ENCODE measurements at places on chromosomes 5 and 9.
A peak's percentile ranks its signal among the peaks of the same experiment; 100 is the strongest.

GRCh38 chr5:21237461-21237860 is 1249.5 kb upstream of the CDH18 start:
- DNase-seq = no peak

DNA sequence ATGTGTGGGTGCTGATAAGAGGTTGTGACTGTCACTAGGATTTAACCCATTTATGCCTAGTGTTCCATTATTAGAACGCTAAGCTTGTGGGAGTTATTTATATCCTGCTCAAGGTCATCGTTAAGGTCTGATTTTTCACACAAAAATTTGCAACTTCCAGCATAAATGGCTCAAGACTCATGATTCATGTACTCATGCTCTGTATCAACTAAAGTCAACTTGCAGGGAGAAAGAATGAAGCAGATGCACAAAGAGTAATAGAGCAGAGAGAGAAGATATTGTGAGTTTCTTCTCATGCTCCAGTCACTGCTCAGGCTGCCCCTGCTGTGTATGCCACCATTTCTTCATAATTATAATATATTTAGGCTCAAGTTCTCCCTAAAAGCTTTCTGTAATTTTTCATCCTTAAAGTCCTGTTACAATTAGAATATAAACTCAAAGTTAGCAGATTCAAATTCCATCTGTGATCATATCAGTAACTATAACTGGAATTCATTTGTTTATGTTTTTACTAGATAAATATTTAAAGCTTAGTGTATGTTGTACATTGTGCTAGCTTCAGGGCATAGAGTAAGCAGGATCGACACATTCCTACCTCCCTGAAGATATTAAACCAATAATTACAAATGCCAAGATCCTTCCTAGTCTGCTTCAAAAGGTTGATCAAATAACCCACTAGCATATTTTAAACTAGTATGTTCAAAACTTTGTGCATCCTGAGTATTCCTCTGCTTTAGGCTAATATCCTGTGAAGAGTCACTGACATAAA is 136.7 kb downstream of the NUDT12 start:
- no peak for DNase-seq

- no peak for DNase-seq
Observed at GRCh38 chr5:180810959-180811622, 8.5 kb upstream of the MGAT1 start.

GRCh38 chr9:20289423-20290010 is 332.8 kb downstream of the MLLT3 start:
- DNase-seq = no peak

- no peak for DNase-seq
Observed at GRCh38 chr5:27473307-27474046, 435.1 kb upstream of the CDH9 start.

GRCh38 chr5:141617682-141618029 is 1.1 kb downstream of the DIAPH1 start:
- no peak for DNase-seq

- no peak for DNase-seq
Observed at GRCh38 chr9:130117816-130118632, 54.2 kb upstream of the NCS1 start.

GRCh38 chr5:149002053-149002452 is 60.8 kb downstream of the SH3TC2 start:
- peak; percentile 95 for DNase-seq

GRCh38 chr5:33688066-33688465 is 203.7 kb downstream of the ADAMTS12 start:
- DNase-seq = no peak

GRCh38 chr5:124544366-124545055 is 201.9 kb downstream of the ZNF608 start:
- no peak for DNase-seq

- DNase-seq = no peak
Observed at GRCh38 chr5:1366514-1366913, 21.6 kb upstream of the CLPTM1L start.

DNA sequence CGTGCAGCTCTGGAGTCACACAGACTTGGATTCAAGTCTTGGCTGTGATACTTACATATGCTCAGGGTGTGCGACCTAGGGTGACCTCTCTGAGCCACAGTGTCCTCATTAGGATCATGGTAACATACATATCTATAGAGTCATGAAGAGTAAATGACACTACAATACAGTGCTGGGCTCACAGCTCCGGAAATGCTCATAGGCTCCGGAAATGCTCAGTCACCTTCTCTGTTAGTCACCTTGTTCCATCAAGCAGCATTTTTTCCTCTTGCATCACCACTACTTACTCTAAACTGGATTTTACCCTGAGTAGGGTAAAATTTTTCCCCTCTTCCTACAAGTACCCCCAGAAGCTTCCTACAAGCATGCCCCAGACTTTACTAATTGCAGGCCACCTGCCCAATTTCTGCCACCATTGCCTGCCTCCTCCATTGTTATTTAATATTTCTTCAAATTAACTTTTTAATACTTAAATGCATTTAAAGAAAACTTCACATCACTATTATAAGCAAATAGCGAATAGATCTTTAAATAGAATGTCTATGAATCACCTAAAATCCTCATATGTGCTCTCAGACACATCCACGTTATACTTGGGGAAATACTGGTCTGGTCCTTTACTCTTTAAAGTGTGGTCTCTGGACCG is 147.6 kb upstream of the SPRY4 start:
- DNase-seq = no peak

DNA sequence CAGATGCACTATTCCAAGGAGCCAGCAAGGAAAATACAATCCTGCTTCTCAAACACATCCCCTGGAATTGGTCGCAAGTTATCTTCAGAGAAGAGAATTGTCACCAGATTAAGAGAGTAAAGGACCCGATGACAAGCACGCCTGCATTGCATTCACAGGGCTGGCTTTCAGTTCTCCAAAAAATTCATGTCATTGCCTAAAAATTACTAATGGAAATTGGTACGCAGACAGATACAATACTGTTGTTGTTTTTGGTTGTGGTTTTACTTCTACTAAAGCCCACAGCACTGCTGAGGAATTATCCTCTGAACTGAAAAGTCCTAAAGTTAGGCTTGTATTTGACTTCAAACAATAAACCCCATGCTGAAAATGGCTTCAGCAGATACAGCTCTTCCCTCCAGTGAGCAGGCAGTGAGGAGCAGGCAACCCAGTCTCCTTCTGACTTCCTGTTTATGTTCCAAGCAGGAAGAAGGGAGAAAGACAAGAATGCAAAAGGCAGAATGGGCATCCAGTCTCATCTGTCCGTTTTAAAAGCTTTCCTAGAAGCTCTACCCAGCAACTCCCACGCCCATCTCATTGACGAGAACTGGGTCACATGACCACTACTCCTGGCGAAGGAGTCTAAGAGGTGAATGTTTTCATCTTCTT is 80.6 kb upstream of the ZNF366 start:
- no peak for DNase-seq

- no peak for DNase-seq
Observed at GRCh38 chr5:59569158-59569557, 324.4 kb downstream of the PDE4D start.

DNA sequence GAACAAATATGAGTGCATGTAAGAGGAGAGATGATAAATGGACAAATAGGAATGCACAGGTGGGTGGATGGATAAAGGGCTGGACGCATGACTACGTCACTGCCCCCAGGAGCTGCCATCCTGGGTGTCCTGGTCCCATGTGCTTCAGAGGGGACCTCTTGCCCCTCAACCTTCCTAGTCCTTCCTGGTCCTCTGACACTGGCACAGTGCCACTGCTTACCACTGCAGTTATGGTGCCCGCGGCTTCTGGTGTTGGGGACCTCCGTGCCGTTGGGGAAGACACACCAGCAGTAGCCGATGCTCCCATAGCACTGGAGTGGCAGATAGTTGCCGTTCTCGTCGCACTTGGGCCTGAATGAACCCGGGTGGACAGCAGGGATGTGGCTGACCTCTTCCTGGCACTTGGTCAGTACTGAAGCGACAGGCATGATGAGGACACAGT is 9.8 kb downstream of the CD74 start:
- no peak for DNase-seq

Measured in smooth muscle cell of the brain vasculature (primary cell).